ENCODE measurements at places on chromosomes 1 and 21.

DNA sequence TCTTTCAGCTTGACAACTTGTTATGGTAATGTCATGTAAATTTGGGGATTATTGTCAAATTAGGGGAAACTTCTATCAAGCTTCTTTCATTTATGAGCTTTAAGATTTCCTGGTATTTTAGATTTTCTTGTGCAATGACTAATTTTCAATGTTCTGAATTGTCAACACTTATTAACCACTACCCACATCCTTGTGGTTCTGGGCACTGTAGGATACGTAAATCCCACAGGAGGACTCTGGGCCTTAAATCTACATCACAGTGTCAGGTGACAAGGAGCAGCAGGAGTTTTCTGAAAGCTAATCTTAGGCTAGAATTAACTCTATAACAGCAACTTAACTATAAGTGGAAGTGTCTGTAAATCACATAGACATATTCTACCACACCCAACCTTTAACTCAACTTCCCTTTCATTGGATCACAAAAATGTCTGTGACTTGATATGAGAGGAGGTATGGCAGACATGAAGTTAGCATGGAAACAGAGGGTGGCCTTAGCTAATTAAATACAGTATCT lies 397.7 kb downstream of the HLX start:
- H3K36me3 ChIP-seq: no peaks in the 10 kb centered on the region
- H3K4me1 ChIP-seq: no peaks in the 10 kb centered on the region
- H3K27ac ChIP-seq: no peak overlapping the region
- H3K27me3 ChIP-seq: no peaks in the 10 kb centered on the region
- no peak overlapping the region for H3K4me3 ChIP-seq

- no peaks in the 10 kb centered on the region for H3K27me3 ChIP-seq
- H3K27ac ChIP-seq: no peak overlapping the region
- no peak overlapping the region for H3K4me3 ChIP-seq
- peaks cover 67% of the 10 kb centered on the region for H3K36me3 ChIP-seq
- DNase-seq: no peak
These were observed 2.3 kb downstream of the SRM start for GRCh38 chr1:11057477-11057876.

DNA sequence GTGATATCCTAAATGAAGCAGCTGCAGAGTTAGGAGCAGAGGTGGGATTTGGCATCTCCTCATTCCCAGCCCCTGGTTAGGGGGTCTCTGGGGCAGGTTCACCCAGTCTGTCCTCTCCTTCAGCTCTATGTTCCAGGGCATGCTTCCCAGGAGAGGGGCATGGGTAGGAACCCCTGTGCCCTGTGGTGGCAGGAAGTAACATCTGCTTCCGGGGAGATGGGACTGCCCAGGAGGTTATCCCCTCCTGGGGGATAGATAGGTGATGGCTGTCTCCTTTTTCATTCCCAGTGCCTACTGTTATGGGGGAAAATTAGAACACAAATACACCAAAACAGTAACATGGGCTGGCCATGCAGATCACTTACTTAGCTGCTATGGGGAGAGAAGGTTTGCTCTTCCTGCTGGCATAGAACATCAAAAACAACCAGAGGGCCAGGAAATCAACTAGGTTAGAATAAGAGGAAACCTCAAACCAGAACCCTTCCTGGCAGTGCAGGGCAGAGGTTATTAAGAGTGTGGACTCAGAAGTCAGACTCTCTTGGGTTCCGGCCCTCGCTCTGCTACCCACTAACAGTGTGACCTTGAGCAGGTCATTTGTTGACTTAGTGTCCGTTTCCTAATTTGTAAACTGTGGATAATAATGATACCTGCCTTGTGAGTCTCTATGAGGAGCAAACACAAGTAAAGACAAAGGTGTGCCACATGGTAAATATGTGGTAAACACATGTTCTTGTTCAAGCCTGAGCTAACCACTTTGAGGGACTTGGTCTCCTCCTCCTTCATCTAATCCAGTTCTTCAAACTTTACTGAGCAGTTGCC lies 157.8 kb upstream of the JUN start:
- no peak overlapping the region for H3K4me3 ChIP-seq
- DNase-seq: no peak
- H3K27me3 ChIP-seq: no peaks in the 10 kb centered on the region
- no peaks in the 10 kb centered on the region for H3K36me3 ChIP-seq
- H3K4me1 ChIP-seq: no peaks in the 10 kb centered on the region

DNA sequence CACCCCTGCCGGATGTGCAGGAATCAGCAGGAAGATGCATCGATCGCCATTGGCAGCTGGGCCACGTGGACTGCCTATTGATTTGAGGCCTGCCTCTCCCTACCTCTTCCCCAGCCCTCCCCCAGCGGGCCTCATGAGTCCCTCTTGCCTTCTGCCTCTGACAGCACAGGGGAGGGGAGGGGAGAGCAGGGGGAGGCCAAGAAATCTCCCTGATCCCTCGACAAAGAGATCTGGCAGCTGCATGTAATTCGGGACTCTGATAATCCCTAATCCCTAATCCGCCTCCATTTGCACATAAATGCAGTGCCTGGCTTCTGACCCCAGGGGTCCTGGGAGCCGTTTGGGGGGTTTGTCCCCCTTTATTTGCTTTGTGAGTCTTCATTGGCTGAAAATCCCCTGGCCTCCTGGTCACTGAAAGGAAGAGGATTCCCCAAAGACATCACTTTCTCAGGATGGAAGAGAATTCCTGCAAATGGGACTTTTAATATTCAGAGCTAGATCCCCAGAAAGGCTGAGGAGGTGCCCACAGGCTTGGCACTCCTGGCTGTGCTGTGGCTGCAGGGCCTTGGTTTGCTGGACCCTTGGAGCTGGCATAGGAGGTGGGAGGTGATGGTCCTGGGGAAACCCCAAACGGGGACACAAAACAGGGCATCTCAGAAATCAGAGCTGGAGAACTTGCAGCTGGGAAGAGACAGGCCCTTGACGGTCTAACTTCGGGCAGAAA lies 239.4 kb upstream of the POU3F1 start:
- H3K27me3 ChIP-seq: peaks cover 10% of the 10 kb centered on the region
- no peak for DNase-seq
- no peak overlapping the region for H3K4me3 ChIP-seq
- H3K4me1 ChIP-seq: peaks cover 9% of the 10 kb centered on the region
- H3K36me3 ChIP-seq: no peaks in the 10 kb centered on the region
- no peak overlapping the region for H3K27ac ChIP-seq

DNA sequence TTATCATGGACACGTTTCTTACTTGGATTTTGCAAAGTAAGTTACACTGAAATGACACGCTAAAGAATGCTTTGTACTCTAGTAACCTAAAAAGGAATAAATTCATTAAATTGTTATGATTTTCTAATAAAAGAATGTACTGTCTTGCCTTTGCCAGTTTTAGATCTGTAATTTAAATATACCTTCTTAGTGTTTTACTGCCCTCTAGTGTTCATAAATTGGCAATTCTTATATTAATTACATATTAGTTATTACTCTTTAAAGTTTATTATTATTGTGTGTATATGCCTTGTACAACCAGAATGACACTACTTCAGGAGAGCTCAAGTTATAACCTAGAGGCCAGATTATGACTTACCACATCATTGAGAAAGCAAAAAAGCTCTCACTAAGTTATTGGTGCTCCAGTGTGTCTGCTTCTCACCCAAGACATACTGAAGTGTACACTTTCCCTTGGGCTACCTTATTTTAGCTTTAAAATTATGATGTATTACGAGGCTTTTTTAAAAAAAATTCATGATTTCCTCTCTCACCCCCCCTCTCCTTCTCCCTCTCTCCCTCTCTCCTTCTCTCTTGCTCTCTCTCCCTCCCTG lies 169.9 kb downstream of the HS2ST1 start:
- no peaks in the 10 kb centered on the region for H3K4me1 ChIP-seq
- DNase-seq: no peak
- no peak overlapping the region for H3K4me3 ChIP-seq
- H3K27me3 ChIP-seq: no peaks in the 10 kb centered on the region
- H3K27ac ChIP-seq: no peak overlapping the region

DNA sequence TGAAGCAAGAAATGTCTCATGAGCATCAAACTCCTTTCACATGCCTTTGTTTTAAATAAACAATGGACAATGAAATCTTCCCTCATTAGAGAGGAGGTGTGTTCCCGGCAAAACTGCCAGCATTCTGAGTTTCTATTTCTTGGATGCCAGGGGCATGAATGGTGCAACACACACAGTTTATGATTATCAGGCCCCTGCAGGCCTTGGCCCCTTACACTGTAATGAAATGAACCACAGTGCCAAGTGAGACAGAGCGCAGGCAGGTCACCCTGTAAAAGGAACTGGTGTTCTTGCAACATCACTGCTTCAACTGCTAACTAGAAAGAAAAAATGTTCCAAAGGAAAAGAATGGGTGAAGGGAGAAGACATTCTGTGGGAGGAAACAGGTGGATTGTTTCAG lies 3.8 kb upstream of the PIGC start:
- H3K27me3 ChIP-seq: no peaks in the 10 kb centered on the region
- peaks cover 8% of the 10 kb centered on the region for H3K4me1 ChIP-seq
- no peak overlapping the region for H3K4me3 ChIP-seq
- DNase-seq: no peak
- H3K27ac ChIP-seq: no peak overlapping the region

- H3K4me3 ChIP-seq: no peak overlapping the region
- DNase-seq: no peak
- no peak overlapping the region for H3K27ac ChIP-seq
- H3K27me3 ChIP-seq: no peaks in the 10 kb centered on the region
These were observed 59.0 kb downstream of the NFASC start for GRCh38 chr1:204929487-204930154.

- H3K36me3 ChIP-seq: no peaks in the 10 kb centered on the region
- H3K4me1 ChIP-seq: peaks cover 4% of the 10 kb centered on the region
- H3K27me3 ChIP-seq: no peaks in the 10 kb centered on the region
- no peak overlapping the region for H3K27ac ChIP-seq
- H3K4me3 ChIP-seq: no peak overlapping the region
These were observed 227.7 kb downstream of the KAZN start for GRCh38 chr1:14826172-14826636.

- no peak overlapping the region for H3K4me3 ChIP-seq
- peaks cover 9% of the 10 kb centered on the region for H3K4me1 ChIP-seq
- DNase-seq: no peak
- H3K27ac ChIP-seq: no peak overlapping the region
These were observed 58.4 kb downstream of the IGSF5 start for GRCh38 chr21:39803393-39803792.

DNA sequence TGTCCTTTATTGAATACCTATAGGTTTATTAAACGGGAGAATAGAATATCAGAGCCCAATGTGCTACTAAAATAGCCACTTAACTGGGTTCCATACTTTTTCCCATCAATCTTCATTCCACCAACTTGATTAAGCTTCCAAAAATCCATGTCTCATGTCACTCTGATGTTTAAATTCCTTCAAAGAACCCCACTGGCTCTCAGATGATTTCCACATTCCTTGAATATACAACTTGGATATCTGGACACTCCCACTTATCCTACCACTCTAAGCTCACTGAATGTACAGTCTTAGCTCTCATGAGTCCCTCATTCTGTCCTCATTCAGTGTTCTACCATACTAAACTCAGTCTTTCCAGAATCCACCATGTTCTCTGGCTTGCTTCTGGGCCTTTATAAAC lies 21.1 kb downstream of the COL11A1 start:
- H3K4me3 ChIP-seq: no peak overlapping the region
- H3K27me3 ChIP-seq: no peaks in the 10 kb centered on the region
- no peaks in the 10 kb centered on the region for H3K36me3 ChIP-seq
- no peaks in the 10 kb centered on the region for H3K4me1 ChIP-seq

- H3K36me3 ChIP-seq: no peaks in the 10 kb centered on the region
- no peak for DNase-seq
- H3K4me1 ChIP-seq: no peaks in the 10 kb centered on the region
- H3K27ac ChIP-seq: no peak overlapping the region
- H3K4me3 ChIP-seq: no peak overlapping the region
These were observed 104.2 kb upstream of the BARHL2 start for GRCh38 chr1:90821152-90821787.

GRCh38 chr21:37454869-37455503 lies 88.4 kb downstream of the DYRK1A start:
- no peak overlapping the region for H3K4me3 ChIP-seq
- peaks cover 8% of the 10 kb centered on the region for H3K36me3 ChIP-seq
- peaks cover 18% of the 10 kb centered on the region for H3K4me1 ChIP-seq
- DNase-seq: no peak

DNA sequence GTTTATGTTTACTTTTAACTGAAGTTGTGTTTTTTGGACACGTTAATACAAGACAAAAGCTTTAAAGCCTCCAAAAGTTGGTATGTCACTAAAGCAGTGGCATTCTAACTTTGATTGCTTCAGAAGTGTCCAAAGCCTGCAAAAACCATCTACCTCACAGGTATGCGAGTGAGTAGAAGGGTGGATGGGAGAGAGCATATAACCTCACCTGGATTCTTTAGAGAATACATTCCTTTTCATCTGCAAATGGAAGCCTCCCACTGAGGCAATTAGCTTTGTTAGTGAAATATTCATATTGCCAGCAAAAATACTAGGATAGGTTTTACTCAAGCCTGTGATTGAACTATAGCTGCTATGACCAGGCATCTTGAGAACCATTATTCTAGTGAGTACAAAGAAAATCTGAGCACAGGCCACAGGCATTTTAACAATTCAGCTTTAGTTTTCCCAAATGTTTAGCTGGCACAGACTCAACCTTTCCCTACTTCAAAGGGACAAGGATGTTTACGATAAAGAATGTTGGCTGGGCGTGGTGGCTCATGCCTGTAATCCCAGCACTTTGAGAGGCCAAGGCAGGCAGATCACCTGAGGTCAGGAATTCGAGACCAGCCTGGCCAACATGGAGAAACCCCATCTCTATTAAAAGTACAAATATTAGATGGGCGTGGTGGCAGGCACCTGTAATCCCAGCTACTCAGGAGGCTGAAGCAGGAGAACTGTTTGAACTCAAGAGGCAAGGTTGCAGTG lies 39.7 kb downstream of the MAP3K21 start:
- DNase-seq: no peak
- H3K4me3 ChIP-seq: no peak overlapping the region
- H3K27me3 ChIP-seq: no peaks in the 10 kb centered on the region
- H3K36me3 ChIP-seq: peaks cover 2% of the 10 kb centered on the region
- no peaks in the 10 kb centered on the region for H3K4me1 ChIP-seq

- DNase-seq: no peak
- H3K36me3 ChIP-seq: no peaks in the 10 kb centered on the region
- no peaks in the 10 kb centered on the region for H3K27me3 ChIP-seq
- H3K4me3 ChIP-seq: no peak overlapping the region
- H3K4me1 ChIP-seq: no peaks in the 10 kb centered on the region
- no peak overlapping the region for H3K27ac ChIP-seq
These were observed 36.5 kb downstream of the GIPC2 start for GRCh38 chr1:78081980-78082860.

All from spinal cord (tissue), 10 donors.